ENCODE measurements at places on chromosomes 1 and 21.

DNA sequence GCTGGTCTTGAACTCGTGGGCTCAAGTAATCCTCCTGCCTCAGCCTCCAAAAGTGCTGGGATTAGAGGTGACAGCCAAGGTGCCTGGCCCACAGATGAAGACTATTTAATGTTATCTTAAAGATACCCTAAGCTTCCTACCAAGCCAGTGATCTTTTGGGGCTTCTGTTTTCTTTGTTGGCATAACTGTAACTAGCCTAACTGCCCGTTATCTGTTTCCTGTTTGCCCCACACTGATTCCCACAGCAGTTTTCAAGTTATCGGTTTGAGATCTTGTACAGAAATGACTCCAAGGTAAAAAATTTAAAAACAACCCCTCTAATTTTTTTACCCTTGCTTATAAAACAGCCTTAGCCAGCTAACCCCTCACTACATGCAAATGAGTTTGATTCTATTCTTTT, 12.4 kb downstream of the SELL start:
- DNase-seq, result peak; percentile 73

GRCh38 chr1:36645867-36646266, 163.2 kb upstream of the CSF3R start:
- no peak for DNase-seq

- DNase-seq, result peak; percentile 8
Measured at GRCh38 chr1:229717786-229718576, 91.9 kb downstream of the URB2 start.

DNA sequence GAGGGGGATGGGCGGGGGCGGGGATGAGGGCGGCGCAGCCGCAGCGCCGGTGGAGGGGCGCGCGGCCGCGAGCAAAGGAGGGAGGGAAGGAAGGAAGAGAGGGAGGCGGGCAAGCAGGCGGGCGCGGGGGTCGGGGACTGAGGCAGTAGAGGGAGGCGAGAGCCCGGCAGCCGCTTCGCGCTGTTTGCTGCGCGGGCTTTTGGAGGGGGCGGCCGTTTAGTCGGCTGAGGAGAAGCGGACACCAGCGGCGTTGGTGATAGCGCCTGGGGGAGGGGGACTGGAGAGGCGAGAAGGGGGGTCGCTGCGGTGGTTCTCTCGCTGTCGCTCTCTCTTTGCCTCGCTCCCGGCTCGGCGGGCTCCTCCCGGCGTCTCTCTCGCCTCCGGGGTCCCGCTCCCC, at the start of gene HS2ST1:
TSS of gene HS2ST1 (plus strand) at position 35 of the 397 bp plus-strand sequence.
- no peak for DNase-seq

DNA sequence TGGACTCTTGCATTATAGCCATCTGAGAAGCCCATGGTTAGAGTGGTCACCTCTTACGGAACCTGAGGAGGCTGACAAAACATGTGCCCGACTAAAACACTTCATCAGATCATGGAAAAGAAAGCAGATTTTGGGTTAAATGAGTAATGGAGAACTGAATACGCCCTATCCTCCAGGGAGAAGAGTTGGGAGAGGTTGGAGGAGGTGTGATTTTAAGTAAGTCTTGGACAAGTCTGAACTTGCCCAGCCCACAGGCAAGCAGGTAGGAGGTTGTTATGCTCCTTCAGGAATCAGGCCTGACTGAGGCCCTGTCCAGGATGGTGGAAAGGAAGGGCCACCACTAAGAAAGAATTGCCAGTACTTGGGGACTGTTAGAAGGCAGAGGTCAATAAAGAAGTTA, 255.8 kb downstream of the TGFB2 start:
- DNase-seq, result no peak

DNA sequence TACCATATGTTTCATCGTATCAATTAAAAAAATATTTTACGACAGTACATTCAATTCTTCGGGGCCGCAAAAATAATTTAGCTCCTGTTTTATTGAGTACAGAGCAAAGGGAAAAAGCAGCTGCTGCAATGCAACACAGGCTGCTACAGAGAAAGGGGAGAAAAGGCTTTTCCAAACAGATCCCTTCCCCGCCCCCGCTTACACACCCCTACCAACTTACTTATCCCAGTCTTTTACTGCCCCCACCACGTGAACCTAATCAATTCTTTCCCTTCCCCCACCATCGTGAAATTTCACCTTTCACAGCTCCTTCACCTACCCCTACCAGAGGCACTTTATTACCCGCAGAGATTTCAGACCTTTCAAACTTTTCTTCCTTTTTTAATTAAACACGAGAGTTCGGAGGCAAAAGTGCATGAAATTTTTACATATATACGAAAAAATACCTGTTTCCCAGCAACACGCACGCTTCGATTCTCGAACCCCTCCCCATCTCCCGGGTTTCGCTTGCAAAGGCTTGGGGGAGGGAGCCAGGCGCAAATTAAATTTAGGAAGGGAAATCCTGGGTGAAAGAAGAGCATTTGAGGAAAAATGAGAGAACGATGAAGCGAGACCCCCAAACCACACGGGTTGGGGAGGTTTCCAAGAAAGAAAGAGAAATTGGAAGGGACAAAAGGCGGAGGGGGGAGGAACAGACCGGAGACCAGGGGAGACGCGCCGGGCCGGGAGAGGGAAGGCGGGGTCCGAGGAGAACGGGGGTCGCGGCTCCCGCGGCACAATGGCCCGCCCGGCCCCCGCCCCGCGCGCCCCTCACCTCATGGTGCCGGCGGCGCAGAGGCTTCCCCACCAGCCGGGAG, 823 bp downstream of the ENAH start:
- DNase-seq, result no peak

DNA sequence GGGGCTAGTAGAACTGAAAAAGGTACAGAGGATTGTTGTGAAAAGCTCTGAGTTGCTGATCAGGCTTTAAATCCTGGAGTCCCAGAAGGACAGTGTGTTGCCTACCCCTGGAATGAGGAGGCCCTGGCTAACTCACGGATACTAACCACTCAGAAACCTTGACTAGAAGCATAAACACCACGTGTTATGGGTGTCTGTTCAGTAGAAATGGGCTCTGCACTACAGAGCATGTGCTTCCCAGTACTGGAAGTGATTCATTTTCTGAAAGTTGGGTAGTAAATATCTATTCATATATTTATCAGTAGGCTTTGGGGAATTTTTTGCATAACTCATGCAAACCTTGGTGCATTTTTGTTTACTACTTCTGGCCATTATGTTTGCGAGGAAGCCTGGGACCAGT, 15.1 kb upstream of the CLCA1 start:
- DNase-seq, result no peak

DNA sequence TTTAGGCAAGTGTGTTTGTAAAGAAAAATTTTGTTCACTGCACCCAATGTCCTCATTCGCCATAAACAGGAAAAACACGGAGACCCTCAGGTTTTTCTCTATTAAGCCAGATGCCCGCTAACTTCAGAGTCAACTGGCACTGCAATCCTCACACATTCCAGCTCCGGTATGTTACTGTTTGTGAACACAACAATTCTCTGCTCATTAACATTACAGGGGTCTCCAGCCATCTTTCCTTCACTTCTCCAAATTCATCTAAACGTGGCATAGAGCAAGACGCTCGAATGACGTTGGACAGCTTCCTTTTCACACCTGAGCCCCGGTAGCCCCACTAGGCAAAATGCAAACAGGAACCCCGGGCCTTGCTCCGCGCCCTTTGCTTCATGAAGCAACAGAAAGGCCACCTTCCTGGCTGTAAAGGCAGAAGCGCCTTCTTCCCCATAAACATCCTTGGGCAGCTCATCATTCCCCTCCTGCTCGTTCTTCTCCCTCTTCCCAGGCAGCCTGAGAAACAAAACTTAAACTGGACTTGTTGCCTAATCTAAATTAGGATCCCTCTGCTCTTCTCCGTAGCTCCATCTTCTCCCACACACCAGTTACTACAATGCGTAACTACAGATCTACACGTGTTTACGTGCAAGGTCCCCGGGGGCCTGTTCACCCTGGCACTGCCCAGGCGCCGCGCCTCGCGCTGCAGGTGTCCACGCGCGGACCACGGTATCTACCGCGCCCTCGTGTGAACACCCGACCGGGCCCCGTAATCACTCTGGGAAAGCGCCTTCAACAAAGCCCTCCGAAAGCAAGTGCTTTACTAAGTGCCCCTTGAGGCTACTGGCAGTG, 1.2 kb downstream of the LBR start:
- peak; percentile 54 for DNase-seq

DNA sequence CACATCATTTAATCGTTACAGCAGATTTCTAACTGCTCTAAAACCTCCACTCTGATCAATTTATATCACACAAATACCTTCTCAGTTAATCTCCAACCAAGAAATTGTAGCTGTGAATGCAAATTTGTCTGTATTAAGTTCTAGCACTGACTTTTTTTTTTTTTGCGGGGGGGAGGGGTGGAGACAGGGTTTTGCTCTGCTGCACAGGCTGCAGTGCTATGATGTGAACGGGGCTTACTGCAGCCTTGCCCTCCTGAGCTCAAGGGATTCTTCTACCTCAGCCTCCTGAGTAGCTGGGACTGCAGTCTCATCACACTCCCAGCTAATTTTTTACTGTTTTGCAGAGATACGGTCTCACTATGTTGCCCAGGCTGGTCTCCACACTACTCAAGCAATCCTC, 163.6 kb downstream of the RERE start:
- DNase-seq, result no peak
